ENCODE measurements at places on chromosomes 4 and X.

- no peak for DNase-seq
These were observed 12.4 kb upstream of the TDO2 start for GRCh38 chr4:155891058-155891457.

GRCh38 chrX:71475785-71476540 is 56.9 kb upstream of the OGT start:
- no peak for DNase-seq

- no peak for DNase-seq
These were observed 149.3 kb downstream of the AMMECR1 start for GRCh38 chrX:110168585-110168984.

GRCh38 chr4:5365071-5366008 is 314.1 kb downstream of the STK32B start:
- no peak for DNase-seq

DNA sequence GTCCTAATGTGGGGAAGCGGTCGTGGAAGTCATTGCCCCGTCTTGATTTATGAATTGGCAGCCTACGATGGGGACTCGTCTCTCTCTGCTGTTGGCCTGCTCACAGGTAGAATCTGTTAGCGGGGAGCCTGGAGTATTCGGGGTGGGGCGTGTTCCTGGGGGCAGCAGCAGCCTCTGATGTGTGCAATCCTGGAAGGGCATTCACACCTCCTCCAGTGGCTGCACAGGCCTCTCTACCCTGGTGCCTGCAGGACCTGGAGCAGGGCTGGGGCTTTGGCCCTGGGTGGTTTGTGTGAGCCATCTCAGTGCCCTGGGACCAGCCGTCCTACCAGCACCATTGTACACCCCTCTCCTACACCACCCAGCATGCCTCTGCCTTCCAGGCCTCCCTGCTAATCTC is 340.9 kb downstream of the ARHGAP10 start:
- no peak for DNase-seq

- no peak for DNase-seq
These were observed 1191.3 kb upstream of the IGFBP7 start for GRCh38 chr4:58301376-58301999.

All from activated effector memory CD4-positive, alpha-beta T cell treated with anti-CD3 and anti-CD28 coated beads, Interleukin-2, amount 50 U/mL, for 16 hours (primary cell).